Activated T-cell treated with anti-CD3 and anti-CD28 coated beads for 1 hour (primary cell): ENCODE measurements at places on chromosomes 6 and 20.

GRCh38 chr6:68778356-68779020, 143.4 kb downstream of the ADGRB3 start:
- DNase-seq = no peak

GRCh38 chr6:24838081-24838480, 39.4 kb upstream of the ARMH2 start:
- no peak for DNase-seq

DNA sequence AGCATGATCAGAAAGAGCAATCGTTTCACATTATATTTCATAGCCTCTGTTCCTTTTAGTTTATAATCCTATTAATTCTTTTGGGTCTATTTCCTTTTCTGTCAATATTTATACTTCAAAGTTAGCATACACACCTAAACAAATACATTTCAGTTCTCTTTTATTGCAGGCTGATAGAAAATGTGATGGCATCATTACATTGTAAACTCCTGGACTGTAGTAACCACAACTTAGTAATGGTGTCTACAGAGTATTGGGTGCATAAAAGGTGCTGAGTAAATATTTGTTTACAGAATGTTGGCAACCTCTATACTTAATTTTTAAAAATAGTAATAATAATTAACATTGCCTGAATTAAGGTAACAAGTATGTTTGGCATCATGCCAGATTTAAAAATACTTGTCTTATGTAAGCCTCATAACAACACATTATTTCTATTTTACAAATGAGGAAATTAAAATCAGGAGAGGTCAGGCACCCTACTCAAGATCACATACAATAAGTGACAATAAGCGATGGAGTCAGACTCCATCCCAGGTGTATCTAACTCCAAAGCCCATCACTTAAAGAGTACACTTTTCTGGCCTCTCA, 195.0 kb downstream of the UBE3D start:
- no peak for DNase-seq

DNA sequence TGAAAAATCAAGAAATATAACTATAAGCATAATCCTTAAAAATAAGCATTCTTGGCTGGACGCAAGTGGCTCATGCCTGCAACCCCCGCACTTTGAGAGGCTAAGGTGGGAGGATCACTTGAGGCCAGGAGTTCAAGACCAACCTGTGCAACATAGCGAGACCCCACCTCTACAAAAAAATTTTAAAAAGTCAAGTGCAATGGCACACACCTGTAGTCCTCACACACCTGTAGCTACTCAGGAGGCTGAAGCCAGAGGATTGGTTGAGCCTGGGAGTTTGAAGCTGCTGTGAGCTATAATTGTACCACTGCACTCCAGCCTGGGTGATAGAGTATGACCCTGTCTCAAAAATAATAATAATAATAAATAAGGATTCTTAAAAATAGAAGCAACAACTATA, 109.0 kb downstream of the KHDC1L start:
- no peak for DNase-seq

DNA sequence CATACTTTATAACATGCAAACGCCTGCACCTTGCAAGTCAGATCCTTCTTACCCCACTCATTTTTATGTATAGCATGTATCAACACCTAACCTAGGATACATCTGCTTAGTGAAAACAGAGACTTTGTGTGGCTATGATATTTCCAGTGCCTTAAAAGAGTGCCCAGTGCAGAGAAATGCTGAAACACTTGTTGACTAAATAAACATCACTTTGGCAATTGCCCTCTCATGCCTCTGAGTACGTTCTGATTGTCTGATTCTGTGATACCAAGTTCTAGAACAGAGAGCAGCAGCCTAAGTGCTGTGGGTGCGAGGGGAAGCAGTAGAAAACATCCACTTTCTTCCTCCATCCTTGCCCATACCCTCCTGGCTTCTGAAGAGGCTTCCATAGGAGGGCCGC, 13.6 kb downstream of the PLEKHG1 start:
- DNase-seq = no peak

- no peak for DNase-seq
Measured at GRCh38 chr6:109262261-109262660, 120.0 kb downstream of the CD164 start.

GRCh38 chr6:148835920-148836441, 89.2 kb downstream of the UST start:
- DNase-seq = no peak

- no peak for DNase-seq
Measured at GRCh38 chr6:14380086-14380820, 262.7 kb downstream of the CD83 start.

GRCh38 chr6:37696841-37697662, 631 bp downstream of the MDGA1 start:
- DNase-seq = peak; percentile 33

- no peak for DNase-seq
Measured at GRCh38 chr6:143218233-143218632, 157.5 kb downstream of the AIG1 start.

DNA sequence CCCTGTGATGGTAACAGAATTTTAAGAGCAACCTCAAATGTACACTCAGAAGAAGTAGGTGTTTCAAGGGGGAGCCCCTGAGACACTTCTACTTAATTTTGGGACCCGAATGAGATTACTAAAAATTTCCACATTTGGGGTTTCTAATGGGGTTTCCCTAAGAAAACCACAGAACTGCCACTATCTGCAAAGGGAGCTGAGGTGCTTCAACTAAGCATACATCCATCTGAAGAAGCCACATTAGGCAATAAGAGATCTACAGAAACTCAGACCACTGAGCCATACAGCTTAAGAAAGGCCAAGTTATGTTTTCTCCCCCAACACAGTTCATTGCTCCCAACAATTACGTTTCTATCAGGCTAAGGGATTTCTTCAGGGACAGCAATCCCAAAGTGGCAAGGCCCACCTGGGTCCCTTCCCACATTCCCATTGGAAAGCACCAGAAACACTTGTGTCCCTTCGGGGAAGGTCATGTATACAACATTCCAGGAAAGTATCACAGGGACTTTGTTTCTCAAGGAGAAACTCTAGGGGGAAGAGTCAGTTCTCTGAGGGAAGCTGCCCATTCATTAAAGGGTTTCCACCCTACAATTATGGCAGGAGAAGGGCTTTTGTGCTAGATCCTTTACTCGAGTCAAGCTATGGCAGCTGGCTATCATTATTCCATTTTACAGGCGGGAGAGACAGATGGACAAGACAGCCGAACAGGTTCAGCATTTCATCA, 5.0 kb downstream of the BCL2L1 start:
- DNase-seq = no peak

GRCh38 chr20:39019805-39020325, 57.7 kb downstream of the DHX35 start:
- DNase-seq = no peak

GRCh38 chr20:45987108-45987780, 15.2 kb upstream of the ZNF335 start:
- DNase-seq = peak; percentile 72

DNA sequence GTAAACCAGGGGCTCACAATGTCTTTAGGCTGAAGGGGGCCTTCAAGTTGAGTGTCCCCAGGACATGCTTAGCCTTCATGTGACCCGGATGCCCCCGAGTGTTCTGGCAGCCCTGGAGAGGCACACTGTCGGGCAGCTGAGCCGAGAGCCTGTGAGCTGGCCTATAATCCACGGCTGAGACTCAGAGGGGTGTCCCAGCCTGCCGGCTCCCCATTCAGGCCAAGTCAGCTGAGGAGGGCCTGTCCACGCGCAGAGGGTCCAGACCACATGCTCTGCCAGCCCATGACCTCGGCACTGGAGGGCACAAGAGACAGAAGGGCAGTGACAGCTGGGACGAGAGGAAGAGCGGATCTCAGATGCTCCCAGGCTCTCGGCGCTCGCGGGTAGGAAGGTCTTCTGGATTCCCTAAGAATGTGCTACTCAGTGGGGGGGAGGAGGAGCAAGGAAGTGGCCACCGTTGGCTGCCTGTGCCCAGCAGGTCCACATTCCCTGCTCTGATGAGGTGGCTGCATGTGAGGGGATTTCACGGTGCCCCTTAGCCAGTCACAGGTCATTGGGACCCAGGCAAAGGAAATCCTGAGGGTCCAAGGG, 224.7 kb downstream of the NRN1 start:
- no peak for DNase-seq

GRCh38 chr20:63651942-63652191, 1.4 kb downstream of the STMN3 start:
- peak; percentile 41 for DNase-seq
